ENCODE measurements at places on chromosomes 1 and 21.

GRCh38 chr1:241479294-241479693, 40.3 kb downstream of the FH start:
- DNase-seq: no peak

GRCh38 chr1:229480495-229480894, 27.6 kb downstream of the NUP133 start:
- DNase-seq: no peak

DNA sequence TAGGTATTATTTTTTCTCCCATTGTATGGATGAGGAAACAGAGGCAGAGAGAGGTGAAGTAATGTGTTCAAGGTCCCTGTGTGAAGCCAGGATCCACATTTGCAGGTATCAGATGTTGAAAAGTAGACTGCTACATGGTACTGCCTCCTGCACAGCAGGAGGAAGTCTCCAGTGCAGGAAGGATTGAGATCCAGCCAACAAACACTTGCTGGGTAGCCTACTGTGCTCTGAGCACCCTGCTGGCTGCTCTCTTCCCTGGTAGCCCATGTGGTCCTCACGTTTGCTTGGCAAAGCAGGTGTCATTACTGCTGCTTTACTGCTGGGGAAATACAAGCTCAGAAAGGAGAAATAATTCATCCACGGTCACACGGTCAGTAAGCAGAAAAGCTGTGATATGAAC, 21.3 kb upstream of the GRIK3 start:
- no peak for DNase-seq

GRCh38 chr1:76695535-76695934, 171.7 kb upstream of the ST6GALNAC5 start:
- DNase-seq: no peak

- DNase-seq: no peak
These were observed 22.1 kb downstream of the PTPRU start for GRCh38 chr1:29258189-29258975.

- DNase-seq: no peak
These were observed 4.3 kb downstream of the CR2 start for GRCh38 chr1:207458414-207458813.

- DNase-seq: no peak
These were observed 51.9 kb upstream of the CD34 start for GRCh38 chr1:207962716-207963426.

DNA sequence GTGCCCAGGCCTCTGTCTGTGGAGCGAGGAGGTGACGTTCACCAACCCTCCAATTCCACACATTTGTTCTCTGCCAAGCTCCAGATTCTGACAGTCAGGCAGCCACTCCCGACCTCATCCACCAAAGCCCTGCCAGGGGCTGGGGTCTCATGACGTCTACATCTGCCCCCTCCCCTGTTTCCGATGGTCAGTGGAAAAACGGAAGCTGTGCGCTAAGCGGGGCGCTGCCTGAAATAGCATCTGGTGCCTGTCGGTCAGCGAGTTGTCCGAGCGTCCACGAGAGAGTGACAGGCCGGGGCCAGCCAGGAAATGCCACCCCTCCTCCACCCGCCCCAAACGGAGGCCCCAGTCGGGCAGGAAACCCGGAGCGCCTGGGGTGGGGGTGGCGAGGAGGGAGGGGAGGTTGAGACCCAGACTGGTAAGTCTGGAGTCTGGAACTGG, 3.2 kb upstream of the TAL1 start:
- DNase-seq: no peak

DNA sequence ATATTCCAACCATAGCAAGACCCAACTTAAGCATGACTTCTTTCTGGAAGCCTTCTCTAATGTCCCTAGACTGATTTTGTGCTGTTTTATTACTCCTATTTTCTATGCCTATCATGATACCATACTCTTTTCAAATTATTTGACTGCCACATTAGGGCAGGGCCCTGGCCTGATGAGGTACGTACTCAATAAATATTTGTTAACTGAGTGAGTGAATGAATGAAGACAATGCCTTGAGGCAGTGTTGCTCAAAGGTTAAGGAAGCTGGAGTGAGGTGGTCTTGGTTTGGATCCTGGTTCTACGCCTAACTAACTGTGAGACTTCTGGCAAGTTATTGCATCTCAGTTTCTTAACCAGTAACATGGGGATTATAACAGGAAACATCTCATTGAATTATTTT, 38.3 kb upstream of the BACH1 start:
- no peak for DNase-seq

- DNase-seq: peak; percentile 76
These were observed 14.0 kb downstream of the RNF187 start for GRCh38 chr1:228500901-228501871.

DNA sequence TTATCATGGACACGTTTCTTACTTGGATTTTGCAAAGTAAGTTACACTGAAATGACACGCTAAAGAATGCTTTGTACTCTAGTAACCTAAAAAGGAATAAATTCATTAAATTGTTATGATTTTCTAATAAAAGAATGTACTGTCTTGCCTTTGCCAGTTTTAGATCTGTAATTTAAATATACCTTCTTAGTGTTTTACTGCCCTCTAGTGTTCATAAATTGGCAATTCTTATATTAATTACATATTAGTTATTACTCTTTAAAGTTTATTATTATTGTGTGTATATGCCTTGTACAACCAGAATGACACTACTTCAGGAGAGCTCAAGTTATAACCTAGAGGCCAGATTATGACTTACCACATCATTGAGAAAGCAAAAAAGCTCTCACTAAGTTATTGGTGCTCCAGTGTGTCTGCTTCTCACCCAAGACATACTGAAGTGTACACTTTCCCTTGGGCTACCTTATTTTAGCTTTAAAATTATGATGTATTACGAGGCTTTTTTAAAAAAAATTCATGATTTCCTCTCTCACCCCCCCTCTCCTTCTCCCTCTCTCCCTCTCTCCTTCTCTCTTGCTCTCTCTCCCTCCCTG, 169.9 kb downstream of the HS2ST1 start:
- DNase-seq: no peak

DNA sequence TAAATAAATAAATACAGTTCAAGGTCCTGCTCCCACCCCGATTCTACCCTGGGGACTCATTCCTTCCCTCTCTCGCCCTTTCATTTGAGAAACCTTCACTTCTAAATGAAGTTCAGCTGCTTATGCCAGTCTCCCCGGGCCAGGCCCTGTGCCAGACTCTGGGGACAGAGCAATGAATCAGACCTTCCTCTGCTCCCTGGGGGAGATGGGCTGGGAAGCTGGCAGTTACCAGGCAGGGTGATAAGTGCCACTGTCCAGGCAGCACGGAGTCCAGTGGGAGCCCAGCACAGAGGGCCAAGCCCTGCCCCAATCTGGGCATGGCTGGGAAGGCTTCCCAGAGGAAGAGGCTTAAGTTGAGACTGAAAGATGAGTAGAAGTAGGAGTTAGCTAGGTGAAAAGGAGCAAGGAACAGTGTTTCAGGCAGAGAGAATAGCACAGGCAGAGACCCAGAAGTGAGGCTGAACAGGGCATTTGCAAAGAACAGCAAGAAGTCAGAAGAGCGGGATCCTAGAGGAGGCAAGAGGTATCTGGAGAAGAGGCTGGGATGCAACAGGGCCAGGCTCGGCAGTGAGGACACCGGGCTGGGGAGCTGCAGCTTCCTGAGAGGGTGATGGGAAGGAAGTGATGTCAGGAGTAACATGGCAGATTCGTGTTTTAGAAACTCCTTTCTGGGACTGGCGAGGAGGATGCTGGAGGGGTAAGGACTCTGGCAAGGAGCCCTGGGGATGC, 13.5 kb downstream of the KCNQ4 start:
- DNase-seq: no peak

DNA sequence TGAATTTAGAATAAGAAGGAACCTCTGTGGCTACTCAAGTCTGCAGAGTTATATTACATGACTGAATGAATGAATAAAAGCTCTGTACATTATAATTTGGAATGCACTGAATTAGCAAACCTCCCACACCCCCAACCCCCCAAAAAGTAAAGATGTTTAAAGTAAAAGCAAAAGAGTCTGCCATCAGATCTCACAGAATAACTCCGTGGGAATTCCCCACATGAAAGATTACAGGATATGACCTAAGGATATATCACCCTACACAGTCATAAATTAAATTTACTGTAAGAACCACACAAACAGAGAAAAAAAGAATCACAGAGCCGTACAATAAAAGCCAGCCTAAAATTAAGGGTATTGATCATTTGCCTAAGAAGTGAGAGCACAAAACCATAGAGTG, 587.3 kb downstream of the PTPRC start:
- no peak for DNase-seq

Data from stimulated activated CD8-positive, alpha-beta memory T cell treated with anti-CD3 and anti-CD28 coated beads, Interleukin-4, amount 100 ng/mL, for 1 hour (primary cell).